Spleen (tissue), 13 donors: ENCODE measurements at places on chromosomes 7 and 10.

GRCh38 chr7:23261843-23262452, 15.4 kb downstream of the GPNMB start:
- peak; percentile 84 for DNase-seq

GRCh38 chr7:18901351-18901750, 216.1 kb downstream of the TWIST1 start:
- no peak for DNase-seq

DNA sequence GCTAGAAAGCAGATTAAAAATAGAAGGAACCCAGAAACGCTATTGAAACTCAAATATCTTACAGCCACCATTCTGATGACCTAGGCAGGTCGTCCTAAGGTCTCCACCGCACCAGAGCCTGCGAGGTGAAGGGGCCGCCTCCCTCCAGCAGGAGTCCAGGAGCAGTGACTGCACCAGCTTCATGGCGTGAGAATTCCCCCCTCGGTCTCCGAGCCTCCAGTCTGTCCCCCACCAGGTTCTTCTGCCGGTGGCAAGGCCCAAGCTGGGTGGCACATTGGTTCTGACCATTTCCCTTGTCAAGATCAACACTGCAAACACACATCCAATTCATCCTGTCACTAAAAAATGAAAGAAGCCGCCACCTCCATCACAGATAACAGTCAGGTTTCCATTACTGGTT, 98.7 kb downstream of the DIP2C start:
- no peak for DNase-seq

DNA sequence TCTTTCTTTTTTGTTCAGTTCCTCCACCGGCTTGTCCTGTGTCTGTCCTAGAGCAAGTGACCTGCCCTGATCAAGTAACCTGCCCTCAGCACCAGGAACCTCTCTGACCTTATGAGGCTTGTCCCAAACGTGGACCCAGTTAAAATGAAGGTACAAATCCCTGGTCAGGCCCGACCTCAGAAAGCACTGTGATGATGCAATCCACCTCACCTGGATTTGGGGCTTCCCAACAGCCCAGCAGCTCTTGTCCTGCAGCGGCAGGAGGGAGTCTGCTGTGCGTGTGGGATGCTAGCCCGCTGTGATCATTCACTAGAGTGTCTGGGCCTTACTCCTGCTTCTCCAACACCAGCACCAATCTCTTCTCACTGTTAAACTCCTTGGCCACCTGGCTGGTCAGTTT, 11.2 kb downstream of the COL17A1 start:
- DNase-seq = no peak
